Kidney epithelial cell (primary cell): ENCODE measurements at places on chromosomes 7 and 10.

DNA sequence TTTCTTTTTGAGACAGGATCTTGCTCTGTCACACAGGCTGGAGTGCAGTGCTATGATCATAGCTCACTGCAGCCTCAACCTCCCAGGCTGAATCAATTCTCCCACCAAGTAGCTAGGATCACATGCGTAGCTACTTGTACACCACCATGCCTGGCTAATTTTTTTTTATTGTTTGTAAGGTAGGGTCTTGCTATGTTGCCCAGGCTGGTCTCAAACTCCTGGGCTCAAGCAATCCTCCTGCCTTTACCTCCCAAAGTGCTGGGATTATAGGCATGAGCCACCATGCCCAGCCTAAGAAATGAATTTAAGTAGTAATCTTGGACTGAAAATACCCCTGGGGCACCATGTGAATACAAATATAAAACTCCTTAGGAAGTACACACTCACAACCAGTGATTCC lies 5.8 kb downstream of the NUDT13 start:
- DNase-seq, result no peak

GRCh38 chr7:2307690-2308107 lies 6.5 kb downstream of the SNX8 start:
- no peak for DNase-seq

GRCh38 chr7:41930538-41931262 lies 227.8 kb upstream of the INHBA start:
- DNase-seq, result peak; percentile 51

DNA sequence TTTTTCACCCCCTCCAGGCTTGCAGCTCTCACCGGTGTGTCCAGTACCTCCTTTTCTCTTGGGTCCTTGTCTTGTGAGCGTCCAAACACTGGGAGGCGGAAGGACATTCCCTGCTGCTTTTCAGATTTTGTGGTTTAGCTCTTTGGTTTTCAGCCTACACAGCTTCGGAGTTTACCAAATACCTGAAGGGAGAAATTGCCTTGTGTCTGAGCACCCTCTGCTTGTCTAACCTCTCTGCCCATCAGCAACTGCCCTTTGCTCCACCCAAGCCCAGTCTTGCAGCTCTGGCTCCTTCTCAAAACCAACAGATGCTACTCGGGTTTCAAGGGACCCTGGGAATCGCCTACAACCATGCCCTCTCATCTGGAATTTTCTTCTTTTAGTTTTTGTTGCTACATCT lies 519.1 kb upstream of the IGFBP3 start:
- DNase-seq, result no peak

- DNase-seq, result no peak
Measured at GRCh38 chr10:43203448-43204041, 63.3 kb downstream of the RASGEF1A start.

DNA sequence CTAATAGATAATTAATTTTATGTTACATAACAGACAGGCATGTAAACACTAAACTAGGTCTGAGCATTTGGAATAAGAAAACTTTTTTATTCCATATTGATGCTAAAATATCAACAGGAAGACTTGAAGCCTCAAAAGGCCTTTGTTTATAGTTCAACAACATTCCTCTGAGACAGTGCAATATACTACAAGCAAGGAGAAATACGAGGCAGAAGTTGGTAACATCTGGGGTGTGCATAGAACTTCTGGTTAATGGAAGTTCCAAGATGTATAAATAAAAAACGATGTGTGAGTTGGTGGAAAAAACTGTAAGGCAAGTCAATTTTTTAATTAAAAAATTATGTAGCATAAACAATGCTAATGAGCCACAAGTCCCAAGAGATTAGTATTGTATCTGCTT lies 139.6 kb downstream of the SKAP2 start:
- no peak for DNase-seq

DNA sequence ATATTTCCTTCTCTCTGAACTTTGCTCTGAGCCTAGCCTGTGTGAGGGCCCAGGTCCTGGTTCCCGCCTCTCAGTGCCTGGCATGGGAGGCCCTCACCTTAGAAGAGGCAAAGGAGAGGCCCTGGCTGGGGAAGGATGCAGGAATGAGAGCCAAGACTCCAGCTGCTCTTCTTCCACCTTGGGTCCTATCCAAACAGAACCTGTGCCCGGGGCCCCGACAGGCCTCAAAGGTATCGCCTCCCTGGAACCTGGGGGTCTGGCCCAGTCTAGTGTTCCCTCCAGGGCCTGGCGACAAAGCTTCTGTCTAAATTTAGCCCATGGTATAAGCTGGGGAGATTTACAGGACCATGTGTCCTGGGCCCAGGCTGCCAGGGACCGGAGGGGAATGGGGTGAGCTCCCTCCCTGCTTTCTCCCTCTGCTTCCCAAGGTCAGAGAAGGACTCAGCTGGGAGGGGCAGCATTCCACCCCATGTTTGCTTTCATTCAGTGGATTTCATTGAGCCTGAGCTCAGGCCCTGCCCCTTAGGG lies 12.0 kb upstream of the CRHR2 start:
- no peak for DNase-seq

DNA sequence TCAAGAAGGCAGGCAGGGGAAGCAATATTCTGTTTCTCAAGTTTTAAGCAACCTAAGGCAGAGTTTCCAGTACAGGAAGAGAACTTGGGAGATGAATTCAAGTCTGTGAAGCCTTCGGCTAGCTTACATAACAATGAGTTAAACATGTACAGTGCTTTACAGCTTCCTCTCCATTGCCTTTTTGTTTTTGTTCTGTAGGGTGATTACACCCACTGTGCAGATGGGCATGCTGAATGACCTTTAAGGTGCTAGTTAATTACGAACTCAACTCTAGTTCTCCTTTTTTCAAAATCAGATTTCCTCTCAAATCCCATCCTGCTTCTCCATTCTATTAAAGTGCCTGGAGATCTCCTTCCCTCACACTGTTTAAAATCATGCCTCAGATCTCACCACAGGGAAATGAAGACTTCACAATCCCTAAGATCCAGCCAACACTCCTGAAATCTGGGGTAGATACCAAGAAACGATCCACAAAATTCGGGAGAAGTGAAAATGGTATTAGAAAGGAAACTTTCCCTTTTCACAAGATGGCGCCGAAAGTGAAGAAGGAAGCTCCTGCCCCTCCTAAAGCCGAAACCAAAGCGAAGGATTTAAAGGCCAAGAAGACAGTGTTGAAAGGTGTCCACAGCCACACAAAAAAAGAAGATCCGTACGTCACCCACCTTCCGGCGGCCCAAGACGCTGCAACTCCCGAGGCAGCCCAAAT lies 16.8 kb upstream of the MSMB start:
- no peak for DNase-seq

DNA sequence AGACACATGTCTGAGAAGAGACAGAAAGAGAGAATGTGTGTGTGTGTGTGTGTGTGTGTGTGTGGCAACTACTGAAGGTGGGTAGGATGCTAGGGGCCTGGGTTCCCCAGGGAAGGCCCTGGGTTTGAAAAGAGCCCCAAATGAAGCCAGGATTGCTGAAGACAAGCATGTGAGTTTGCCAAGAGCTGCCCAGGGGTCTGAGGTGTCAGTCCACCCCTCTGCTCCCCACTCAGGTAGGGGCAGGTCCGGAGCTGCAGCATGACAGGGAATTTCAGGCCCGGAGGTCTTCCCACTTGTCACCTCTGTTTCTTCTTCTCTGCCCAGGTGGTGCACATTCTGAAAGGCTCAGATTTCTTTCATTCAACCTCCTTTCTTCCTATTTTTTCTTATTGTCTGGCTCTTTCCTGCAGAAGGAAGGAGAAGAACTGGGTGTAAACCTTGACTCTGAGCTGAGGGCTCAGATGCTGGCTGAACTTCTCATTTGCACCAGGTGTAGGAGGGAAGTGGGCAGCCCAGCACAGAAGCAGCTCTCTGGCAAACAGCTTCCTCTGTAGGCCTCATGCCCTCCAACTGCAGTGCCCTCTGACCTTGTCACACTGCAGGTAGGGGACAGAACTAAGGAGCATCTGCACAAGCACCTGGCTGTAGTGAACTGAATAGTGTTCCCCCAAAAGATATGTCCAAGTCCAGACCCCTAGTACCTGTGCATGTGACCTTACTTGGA lies 79.6 kb upstream of the LRRC4 start:
- DNase-seq, result no peak

- no peak for DNase-seq
Measured at GRCh38 chr10:612696-613095, 76.8 kb downstream of the DIP2C start.

DNA sequence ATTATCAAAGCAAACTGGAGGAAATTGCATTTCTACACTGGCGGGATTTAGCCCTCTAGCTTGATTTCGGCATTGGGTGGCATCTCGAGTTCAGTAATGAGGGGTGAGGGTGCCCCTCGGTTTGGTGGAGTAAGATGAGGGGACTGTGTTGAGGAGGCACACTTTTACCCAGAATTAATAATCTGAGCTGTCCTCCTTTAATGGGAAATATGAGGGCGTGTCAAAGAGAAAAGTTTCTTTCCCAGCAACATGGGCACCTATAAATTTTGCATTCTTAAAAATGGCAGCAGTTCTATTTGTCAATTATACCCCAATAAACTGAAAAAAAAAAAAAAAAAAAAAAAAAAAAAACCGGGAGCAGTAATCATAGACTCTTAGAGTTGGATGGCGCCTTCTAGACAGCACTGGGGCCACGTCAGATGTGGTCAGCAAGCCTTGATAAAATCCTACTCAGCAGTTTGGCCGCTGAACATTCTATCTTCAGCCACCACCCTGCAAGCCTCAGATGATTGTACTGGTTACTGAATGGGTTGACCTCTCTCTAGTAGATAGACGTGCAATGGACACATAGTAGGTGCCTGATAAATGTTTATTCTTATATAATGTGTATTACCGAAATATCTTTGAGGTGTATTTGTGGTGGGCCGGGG lies 931 bp downstream of the PAPSS2 start:
- no peak for DNase-seq
